Epithelial cell of prostate (primary cell): ENCODE measurements at places on chromosomes 3 and 15.

- DNase-seq = no peak
These were observed 58.8 kb downstream of the SLCO3A1 start for GRCh38 chr15:91912336-91912735.

GRCh38 chr15:69881766-69882165, 216.0 kb downstream of the TLE3 start:
- no peak for DNase-seq

- no peak for DNase-seq
These were observed 40.9 kb upstream of the HERC1 start for GRCh38 chr15:63874616-63875015.

GRCh38 chr3:29384640-29385039, 103.8 kb downstream of the RBMS3 start:
- DNase-seq = no peak
